ENCODE measurements at places on chromosomes 11 and 22.

DNA sequence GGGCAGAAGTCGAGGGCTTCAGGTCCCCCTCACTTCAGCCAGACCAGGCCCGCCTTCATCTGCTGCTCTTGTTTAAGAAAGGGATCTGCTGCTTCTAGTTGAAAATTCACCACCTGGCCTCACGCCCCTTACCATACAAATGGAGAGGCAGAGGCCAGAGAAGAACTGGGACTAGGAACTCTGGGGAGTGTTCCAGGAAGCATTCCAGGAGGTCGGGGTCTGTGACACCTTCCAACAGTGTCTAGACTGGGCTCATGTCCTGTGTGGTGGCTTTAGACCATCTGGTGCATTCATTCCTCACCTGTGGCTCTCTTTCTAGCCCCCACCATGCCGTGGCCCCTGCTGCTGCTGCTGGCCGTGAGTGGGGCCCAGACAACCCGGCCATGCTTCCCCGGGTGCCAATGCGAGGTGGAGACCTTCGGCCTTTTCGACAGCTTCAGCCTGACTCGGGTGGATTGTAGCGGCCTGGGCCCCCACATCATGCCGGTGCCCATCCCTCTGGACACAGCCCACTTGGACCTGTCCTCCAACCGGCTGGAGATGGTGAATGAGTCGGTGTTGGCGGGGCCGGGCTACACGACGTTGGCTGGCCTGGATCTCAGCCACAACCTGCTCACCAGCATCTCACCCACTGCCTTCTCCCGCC lies 12.3 kb downstream of the TSKU start:
- DNase-seq: no peak

DNA sequence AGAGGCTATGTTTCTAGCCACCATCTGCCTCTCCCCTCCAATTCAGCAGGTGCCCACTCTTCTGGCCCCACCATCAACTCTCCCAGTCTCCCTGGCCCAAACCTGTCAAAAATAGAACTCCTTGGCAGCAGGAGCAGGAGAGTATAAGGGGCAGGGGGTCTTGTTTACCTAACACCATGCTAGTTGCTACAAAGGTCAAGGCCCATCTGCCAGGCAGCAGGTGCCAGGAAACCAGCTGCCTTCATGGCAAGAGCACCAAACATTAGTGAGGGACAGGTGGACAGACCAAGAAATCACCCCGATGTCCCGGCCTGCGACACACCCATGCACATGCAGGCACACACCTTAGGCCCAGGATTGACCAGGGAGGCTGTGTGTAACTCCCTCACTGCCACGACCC lies 387.9 kb downstream of the BUD13 start:
- no peak for DNase-seq

DNA sequence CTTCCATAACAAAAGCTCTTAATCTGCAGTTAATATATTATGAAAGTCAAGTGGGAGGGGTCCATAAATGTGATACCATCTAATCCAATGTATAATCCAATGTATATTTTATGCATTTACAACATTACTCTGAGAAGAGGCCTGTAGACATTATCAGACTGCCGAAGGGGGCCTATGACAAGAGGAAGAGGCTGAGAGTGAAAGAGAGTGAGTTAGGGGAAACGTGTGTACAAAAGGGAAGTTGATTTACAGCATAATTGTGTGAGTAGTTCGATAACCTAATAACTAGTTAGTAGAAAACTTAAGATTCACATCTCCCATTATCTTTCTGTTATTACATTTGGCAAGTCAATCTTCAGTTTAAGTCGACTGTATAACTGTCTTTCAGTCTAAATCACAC lies 86.6 kb downstream of the DDX10 start:
- no peak for DNase-seq

GRCh38 chr22:50105208-50106100 lies 15.6 kb downstream of the MOV10L1 start:
- DNase-seq: no peak

GRCh38 chr11:110807801-110808200 lies 95.6 kb upstream of the ARHGAP20 start:
- no peak for DNase-seq

GRCh38 chr11:117706322-117706814 lies 90.6 kb downstream of the DSCAML1 start:
- peak; percentile 84 for DNase-seq

DNA sequence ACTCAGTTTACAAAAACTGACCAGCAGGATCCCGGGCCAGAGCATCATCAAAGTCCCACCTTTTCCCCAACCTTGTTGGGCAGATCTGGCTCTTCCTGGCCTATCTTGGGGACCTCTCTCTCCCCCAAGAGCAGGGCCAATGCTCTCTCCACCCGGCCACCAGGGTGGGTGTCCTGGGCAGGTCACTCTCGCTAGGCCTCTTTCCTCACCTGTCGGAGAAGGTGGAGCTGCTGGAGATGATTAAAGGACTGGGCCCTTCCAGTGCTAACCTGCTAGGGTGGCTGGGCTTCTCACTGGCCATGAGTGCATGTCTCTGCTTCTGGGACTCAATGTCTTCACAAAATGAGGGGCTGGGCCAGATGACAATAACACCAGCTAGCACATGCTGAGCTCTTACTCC lies 2.9 kb upstream of the CAPN5 start:
- no peak for DNase-seq

- DNase-seq: no peak
These were observed 11.7 kb downstream of the LIMK2 start for GRCh38 chr22:31223786-31224191.

DNA sequence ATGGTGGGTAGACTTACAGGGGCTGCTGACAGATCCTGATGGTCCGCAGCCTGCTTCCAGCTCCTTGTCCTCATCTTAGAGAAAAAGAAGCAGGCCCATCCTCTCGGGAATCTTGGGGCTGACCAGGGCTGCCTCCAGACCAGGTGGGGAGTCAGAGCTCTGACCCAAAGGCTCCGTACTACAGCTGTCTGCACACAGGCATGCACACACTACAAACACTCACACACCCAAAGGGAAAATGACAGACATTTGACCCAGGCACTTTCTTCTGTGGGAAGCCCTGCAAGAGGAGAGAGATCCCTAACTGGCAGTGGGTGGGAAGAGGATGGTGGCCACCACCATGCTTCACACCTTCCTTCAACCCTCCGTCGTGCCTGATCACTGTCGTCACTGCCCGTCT lies 46.9 kb upstream of the MYOD1 start:
- no peak for DNase-seq

DNA sequence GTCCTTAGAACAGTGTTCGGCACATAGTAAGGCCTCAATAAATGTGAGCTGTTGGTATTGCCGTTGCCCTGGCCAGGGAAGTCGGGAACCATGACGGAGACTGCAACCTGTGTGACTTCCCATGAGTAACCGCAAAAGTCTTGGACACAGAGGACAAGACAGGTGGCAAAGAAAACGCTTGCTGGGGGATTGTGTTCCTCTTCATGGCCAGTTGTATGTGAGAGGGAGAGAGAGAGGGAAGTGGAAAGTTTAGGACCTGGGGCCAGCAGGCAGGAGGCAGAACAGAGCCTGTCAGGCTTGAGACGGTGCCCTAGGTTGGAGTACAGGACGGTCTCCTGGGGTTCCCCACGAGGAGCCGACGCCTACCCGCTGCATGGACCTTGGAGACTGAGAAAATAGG lies 90.2 kb downstream of the CEP164 start:
- DNase-seq: no peak

DNA sequence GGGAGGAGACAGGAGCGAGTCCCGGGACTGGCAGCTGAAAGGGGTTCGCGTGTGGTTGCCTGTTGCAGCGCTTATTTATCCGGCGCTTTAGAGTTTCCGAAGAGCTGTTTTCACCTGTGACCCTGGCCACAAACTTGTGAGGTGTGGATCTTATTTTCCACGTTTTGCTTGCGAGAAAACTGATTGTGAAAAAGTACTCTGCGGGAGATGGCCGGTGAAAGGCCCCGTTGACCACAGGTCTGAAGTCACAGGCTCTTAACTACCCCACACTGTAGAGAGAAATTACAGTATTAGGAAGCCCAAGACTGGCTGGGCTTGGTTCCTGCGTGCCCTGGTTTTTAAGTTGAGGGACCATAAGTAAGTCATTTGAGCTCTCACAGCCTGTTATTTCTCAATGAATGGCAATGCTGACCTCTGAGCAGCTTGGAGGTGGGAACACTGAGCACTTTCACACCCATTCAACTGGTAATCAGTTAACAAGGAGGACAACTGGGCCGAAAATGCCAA lies 379 bp upstream of the RAB38 start:
- no peak for DNase-seq

DNA sequence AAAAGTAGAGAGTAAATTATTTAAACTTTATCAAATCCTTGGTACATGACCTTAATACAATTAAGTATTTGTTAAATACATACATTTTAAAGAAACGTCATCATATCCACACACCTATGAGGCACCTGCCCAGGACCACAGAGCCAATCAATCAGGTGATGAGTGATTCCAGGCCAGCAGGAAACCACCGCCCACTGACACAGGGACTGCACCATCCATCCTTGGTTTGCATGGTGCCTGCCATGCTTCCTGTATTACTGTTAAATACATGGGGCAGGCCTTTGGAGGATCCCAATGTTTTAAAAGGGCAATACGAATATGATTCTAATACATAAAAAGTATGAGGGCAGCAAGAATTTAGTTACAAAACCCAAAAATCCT lies 7.0 kb upstream of the TBC1D10A start:
- DNase-seq: no peak

DNA sequence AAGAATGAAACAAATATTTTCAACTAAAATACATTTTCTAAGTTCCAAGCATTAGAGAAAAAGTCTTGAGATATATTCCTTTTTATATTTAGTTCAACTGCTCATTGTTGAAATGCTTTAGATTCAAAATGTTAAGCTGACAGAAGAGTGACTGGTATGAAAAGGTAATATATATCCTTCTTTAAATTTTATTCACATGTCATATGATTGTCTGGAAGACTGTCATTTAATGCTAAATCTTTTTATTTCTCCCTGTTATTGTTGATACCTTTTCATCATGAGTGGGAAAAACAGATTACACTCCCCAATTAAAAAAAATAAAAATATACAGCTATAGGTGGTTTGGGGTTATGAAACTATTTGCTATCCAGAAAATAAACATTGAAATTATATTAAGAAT lies 965.4 kb downstream of the JRKL start:
- no peak for DNase-seq

DNA sequence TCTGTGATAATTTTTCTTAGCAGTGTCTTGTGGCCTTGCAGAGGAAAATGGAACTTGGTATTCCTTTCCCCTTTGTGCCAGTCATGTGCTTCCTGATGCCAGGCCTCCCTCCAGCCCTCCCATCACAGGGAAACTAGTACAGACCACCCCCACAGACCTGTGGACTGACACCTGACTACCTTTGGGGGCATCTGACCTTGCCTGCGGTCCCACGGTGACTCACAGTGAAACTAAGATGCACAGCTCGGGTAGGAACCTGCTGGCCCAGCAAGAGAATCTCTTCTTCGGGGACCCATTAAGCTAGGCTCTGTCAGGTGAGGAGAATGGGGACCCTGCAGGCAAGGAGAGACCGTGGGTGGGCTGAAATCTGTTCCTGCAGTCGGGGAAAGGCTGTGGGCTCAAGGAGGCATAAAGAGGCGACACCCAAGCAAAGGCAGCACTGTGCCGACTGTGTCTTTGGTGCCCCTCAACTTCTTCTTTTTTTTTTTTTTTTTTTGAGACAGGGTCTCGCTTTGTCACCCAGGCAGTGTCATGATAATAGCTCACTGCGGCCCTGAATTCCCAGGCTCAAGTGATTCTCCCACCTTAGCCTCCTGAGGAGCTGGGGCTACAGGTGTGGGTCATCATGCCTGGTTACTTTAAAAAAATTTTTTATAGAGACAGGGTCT lies 20.8 kb upstream of the PEX26 start:
- DNase-seq: peak; percentile 19

DNA sequence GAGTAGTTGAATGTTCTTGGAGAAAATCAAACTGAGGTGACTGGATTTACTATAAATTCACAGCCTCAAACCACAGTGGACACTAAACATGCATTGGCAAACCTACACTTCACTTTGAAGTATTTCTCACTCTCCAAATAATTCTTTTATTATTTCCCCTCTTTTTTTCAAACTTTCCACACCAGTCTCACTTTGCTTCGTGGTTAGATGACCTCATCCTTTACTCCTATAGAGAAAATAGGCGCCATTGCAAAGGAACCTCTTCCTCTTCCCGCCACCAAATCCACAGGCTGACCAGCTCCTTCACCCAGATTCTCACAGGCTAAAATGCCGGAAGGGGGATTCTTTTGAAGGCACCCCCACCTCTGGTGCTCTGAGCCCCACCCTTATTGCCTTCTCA lies 33.4 kb downstream of the HTR3A start:
- no peak for DNase-seq

DNA sequence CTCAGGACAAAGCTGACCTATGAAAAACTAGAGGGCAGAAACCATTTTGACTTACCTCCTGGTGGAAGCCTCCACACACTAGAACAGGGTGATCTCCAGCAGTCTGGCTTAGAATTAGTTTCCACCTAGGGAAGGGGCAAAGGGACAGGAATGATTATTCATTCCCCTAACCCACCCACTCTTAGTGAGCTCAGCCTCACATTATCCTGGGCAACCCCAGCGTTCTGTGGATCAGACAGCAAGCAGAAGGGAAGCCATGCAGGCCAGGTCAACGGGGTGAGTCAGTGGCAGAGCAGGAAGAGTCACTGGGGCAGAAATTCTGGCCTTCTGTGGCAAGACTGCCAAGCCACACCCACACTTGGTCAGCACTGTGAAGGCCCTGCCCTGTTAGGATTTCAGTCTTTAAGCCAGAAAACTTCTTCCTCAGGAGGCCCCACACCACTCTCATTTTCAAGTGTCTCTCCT lies 10.5 kb downstream of the NUMA1 start:
- DNase-seq: no peak

- no peak for DNase-seq
These were observed 37.9 kb upstream of the NUP160 start for GRCh38 chr11:47886096-47886495.

- no peak for DNase-seq
These were observed 19.6 kb downstream of the OR5M3 start for GRCh38 chr11:56453521-56453920.

GRCh38 chr11:76644591-76644990 lies 26.0 kb downstream of the LRRC32 start:
- no peak for DNase-seq

DNA sequence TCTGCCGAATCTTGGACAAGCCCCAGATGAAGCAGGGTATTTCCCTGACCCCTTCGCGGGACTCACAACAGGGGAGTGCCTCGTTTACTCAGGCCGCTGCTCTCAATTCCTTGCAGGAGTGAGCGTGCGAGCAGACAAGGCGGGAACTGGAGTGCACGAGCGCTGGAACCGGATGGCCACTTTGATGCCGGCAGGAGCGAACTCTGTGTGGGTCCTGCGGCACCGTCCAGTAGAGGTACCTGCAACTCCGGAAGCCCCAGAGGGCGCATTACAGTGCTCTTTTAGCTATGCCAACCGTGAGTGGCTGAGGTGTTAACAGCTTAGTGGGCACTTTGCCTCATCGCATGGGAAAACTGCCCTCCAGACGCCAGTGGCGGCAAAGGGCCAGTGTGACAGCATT lies 182.3 kb upstream of the ANO3 start:
- no peak for DNase-seq

Data from NCI-H526 (cell line).